ENCODE measurements at places on chromosomes 13 and 19.

DNA sequence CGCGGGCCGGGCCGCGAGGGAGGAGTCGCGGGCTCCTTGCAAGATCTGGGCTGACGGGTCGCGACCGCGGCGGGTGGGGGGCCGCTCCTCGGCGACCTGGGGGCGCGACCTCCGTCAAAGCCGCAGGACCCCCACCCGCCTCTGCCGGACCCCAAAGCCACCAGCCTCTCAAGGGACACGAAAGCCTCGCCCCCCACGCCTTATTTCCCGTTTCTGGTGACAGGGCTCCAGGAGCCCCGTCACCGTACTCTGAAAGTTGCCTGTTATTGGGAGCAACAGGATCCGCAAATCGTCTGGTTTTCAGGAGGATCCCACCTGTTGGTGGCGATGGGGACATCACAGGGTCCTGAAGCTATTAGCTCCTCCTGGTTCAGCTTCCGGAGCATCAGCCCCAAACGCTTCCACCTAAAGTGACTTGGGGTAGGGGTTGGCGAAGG, 530 bp downstream of the MAU2 start:
- no peak for DNase-seq

GRCh38 chr19:47172666-47173455, 42.2 kb downstream of the SAE1 start:
- no peak for DNase-seq

DNA sequence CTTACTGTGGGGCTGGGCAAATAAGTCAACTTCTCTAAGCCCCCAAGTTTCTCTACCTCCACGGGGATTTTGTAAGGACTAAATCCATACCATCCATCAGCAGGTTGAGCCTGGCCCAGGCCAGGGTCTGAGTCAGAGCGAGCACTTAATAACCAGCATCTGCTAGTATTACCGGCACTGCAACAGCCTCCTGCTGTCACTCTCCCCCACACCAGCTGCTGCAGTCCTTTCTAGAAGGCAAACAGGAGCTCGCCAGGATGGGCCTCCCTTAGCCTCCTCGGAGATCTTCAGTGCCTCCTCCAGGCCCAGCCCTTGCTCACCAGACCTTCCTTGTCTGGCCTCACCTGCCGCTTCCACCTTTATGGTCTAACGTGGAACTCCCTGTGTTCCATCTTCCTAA, 3.2 kb downstream of the NAPA start:
- no peak for DNase-seq

DNA sequence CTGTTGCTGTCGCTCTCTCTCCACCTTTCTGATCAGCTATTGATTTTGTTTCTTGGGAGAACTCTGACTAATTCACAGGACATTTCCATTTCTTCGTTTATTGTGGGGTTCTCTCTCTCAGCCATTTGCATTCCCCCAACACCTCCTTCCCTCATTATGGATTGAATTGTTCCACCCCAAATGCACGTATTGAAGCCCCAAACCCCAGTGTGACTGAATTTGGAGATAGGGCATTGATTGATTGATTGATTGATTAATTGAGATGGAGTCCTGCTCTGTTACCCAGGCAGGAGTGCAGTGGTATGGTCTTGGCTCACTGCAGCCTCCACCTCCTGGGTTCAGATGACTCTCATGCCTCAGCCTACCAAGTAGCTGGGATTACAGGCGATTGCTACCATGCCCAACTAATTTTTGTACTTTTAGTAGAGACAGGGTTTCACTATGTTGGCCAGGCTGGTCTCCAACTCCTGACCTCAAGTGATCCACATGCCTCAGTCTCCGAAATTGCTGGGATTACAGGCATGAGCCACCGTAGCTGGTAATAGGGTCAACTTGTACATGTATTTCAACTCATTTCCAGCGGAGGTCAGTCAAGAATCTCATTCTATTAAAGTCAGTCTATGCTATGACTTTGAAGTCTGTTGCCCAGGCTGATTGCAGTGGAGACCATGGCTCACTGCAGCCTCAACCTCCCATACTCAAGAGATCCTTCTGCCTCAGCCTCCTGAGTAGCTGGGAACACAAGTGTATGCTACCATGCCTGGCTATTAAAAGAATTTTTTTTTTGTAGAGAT, 13.6 kb downstream of the NFILZ start:
- DNase-seq: no peak

DNA sequence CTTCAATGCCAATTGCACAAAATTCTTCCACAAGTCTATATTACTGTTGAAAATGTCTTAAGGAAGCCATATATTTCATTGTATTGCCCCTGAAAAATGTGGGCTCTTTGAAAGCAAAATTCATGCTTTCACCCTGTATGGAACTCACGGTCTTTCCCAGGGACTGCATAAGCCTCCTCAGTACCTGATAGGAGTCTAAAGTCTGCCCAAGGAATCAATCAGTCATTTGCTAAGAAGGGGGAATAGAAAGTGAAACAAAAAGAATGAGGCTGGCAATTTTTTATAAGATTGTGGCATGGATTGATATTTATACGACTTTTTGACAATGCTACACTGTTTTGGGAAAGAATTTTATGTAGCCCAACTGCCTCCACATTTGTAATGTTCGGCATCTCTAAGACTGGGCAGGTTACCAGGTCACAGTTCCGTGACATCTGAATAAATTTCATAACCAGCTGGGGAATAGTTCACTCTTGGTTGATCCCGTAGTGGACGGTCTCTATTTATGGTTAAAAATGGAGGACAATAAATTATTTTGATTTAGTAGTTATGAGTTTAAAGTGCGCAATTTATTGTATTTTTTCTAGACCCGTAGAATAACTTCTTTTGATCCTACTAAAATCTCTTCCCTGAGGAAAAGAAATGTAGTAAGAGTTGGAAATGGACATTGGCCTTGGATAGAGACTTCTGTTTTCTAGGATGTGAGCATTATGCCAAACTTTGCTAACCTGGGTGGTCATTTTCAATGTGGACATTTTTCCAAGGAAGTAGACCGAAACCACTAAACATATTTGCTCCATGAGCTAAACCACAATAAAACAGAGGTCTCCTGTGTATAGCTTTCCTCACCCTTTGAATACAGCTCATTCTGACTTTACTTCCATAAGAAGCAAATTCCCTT, 1585.4 kb downstream of the EFNB2 start:
- no peak for DNase-seq

GRCh38 chr13:110457361-110457760, 104.2 kb downstream of the RAB20 start:
- no peak for DNase-seq

DNA sequence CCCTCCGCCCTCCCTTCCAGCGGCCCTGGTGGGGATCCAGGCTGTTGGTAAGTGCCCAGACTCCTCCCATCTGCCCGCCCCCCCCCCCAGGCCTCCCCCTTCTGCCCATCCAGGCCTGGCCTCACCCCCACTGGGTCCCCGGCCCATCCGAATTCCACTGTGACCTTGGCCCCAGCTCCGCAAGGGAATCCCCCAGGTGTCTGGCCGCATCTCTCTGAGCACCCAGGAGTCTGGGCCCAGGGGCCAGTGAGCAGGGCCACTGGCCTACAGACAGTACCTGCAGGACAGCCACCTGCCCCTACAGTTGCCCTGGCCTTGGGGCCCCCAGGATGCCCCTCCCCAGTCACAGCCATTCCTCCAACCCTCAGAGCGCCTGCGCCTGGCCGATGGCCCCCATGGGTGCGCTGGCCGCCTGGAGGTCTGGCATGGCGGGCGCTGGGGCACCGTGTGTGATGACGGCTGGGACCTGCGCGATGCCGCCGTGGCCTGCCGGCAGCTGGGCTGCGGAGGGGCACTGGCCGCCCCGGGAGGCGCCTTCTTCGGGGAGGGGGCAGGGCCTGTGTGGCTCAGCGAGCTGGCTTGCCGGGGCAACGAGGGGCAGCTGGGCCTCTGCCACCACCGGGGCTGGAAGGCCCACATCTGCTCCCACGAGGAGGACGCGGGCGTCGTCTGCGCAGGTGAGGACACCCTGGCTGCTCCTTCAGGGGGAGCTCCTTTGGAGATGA, 912 bp downstream of the SSC5D start:
- DNase-seq: no peak

Data from CD4-positive, alpha-beta T cell treated with Interleukin-6 at 100 ng/mL for 8 hours (primary cell).